Hematopoietic multipotent progenitor cell (in vitro differentiated cells): ENCODE measurements at places on chromosomes 11 and 22.
A peak's percentile ranks its signal among the peaks of the same experiment; 100 is the strongest.

GRCh38 chr22:26894766-26895485 is 237.5 kb downstream of the MIAT start:
- DNase-seq = no peak

GRCh38 chr11:24819006-24819405 is 322.2 kb downstream of the LUZP2 start:
- DNase-seq = no peak

GRCh38 chr11:128865490-128865889 is 1.6 kb downstream of the KCNJ1 start:
- DNase-seq = no peak

- no peak for DNase-seq
Measured at GRCh38 chr22:19082101-19082500, 40.1 kb downstream of the DGCR2 start.

DNA sequence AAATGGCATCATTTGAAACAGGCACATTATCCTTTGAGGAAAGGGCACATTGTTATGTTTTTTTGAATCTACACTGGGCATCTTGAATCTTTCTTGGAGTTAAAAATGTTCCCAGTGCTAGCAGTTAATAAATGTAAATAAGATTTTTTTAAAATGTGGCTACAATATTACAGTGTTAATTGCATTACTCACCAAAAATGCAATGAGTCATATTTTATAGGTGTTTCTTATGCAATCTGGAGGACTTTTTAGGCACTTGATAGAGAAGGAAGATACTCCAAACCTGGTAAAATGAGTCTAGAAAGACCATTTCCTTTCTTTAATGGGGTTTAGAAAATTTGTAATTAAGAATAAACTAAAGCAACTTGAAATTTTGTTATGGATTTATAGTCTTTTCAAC is 238.0 kb downstream of the METTL15 start:
- DNase-seq = no peak

- no peak for DNase-seq
Measured at GRCh38 chr22:32693102-32693501, 108.4 kb upstream of the TIMP3 start.

DNA sequence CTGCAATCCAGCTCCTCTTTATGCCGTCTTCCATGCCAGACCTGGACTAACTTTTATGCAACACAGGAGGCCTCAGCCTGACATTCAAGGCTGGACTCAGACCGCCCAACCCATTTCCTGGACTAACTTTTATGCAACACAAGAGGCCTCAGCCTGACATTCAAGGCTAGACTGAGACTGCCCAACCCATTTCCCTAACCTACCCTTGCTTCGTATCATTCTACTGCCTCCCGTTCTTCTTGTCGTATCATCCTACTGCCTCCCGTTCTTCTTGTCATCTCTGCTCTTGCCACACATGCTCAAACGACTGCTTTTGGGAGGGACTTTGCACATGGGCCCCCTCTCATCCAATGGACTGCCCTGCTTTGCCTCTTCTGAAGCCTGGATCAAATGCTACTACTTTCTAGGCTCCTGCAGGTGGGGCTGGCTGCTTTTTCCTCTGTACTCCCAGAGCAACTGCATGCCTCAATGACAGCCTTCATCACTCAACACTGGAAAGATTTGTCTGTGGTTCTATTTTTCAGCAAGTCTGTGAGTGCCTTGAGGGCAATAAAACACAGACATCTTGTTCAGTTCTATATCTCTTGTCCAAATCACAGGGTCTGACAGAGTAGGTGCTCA is 7.8 kb downstream of the TBC1D10A start:
- no peak for DNase-seq

- DNase-seq = no peak
Measured at GRCh38 chr11:86205421-86206336, 38.9 kb upstream of the EED start.

DNA sequence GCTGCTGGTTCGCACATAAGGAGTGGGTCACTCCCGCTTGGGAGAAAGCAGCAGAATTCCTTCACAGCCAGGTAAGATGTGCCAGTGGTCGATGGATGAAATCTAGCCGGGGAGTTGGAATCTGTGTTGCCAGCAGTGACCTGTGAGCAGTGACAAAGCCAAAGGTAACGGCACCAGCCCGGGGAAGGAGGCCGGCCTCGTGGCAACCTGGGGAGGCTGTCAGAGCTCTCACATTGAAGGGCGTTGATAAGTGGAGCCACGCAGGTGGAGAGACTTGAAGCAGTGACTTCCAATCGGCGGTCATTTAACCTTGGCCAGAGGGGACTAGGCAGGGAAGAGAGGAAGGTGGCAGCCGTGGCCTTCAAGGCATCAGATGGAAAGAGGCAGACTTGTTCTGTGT is 58.8 kb downstream of the ARHGAP8 start:
- DNase-seq = no peak

- no peak for DNase-seq
Measured at GRCh38 chr11:69537855-69538640, 56.6 kb downstream of the LINC01488 start.

- peak; percentile 17 for DNase-seq
Measured at GRCh38 chr22:28799606-28800307, 612 bp downstream of the XBP1 start.

- peak; percentile 48 for DNase-seq
Measured at GRCh38 chr22:45344334-45344733, 34.6 kb downstream of the FAM118A start.

GRCh38 chr11:44638032-44638431 is 72.6 kb downstream of the CD82 start:
- no peak for DNase-seq

GRCh38 chr22:24401931-24402367 is 25.4 kb upstream of the ADORA2A start:
- no peak for DNase-seq

DNA sequence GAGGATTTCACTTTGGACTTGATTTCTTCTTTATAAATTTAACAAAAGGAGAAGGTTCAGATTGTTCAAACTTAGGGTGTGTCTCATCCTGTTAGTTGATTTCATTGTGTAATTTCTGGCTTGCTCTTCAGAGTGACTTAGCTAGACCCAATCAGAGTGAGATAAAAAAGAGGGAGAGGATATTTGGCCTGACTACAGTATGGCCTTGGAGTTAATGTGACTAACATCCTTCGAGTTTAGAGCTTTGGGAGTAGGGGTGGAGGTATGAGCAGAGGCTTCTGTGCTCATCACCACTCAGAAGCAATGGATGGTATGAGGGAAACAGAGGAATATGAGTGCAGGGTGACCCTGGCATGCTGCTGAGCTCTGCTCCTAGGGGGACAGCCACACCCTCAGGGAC is 114.2 kb downstream of the ME3 start:
- DNase-seq = no peak

- DNase-seq = no peak
Measured at GRCh38 chr11:32008880-32009551, 81.9 kb upstream of the RCN1 start.

DNA sequence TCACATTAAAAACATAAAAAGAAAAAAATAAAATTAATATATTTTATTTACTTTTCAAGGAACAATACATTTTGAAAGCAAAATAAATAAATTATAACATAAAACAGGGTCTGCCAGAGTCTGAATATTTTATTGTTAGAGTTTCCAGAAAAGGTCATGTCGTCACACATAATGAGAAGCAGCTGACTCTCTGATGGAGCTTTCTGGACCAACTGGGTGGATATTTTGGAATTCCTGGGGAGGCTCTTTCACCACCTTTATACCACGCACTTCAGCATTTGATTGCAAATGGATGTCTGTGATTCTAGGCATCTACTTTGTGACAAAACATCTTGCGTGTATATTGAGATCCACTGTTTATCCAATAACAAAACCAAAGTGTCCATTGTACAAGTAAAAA is 455.0 kb upstream of the CCDC179 start:
- no peak for DNase-seq

GRCh38 chr11:63937713-63938478 is 906 bp upstream of the NAA40 start:
- no peak for DNase-seq

- no peak for DNase-seq
Measured at GRCh38 chr11:128532572-128533091, 54.7 kb downstream of the ETS1 start.

DNA sequence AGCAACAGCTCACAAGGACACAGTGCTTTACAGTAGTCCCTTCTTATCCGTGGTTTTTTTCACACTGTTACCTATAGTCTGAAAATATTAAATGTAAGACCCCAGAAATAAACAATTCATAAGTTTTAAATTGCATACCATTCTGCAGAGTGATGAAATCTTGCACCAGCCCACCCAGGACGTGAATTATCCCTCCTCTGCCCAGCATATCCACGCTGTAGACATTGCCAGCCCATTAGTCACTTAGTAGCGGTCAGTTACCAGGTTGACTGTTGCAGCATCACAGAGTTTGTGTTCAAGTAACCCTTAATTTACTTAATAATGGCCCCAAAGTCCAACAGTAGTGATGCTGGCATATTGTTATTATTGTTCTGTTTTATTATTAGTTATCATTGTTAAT is 3.6 kb downstream of the CLTCL1 start:
- no peak for DNase-seq
